Stimulated activated CD4-positive, alpha-beta T cell treated with anti-CD3 and anti-CD28 coated beads, TNF-alpha, amount 100 ng/mL, for 1 hour (primary cell): ENCODE measurements at places on chromosomes 4 and X.

- DNase-seq = no peak
Observed at GRCh38 chrX:14777525-14777924, 95.3 kb downstream of the FANCB start.

- peak; percentile 37 for DNase-seq
Observed at GRCh38 chrX:123833387-123833786, 26.5 kb upstream of the XIAP start.

GRCh38 chr4:26962720-26963119, 102.1 kb downstream of the STIM2 start:
- DNase-seq = no peak

DNA sequence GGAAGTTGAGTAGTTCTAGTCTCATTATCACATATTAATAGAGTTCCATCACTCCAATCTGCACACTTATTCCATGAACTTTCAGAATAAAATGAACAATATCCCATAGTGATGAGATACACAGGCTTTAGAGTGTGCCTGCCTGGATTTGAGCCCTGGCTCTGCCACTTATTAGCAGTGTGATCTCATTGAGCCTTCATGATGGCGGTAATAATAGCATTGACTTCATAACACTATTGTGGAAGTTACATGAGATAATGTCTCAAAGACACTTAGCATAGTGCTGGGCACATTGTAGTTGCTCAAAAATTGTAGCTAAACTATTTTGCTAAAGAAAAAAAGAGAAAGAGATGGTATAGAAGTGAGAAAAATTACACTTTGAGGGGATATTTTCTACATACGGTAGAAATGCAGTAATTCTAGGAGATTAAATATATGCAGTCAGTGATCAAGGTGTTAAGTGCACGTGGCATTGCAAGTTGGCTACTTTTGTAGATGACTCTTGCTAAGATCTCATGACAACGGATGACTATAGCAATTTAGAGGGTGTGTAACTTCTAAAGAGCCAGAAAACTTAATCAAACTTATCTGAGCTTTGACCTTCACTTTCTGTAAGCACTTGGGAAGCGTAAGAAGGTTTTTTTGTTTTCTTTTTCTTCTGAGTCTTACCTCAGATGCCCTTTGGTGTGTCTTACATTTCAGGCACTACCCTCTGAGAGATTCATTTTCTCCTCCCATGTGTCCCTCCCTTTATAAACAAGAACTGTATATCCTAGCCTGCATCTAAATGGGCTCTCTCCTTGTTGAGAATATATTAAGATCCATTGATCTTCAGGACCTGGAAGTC, 380.6 kb upstream of the NR3C2 start:
- no peak for DNase-seq

- DNase-seq = no peak
Observed at GRCh38 chrX:21959362-21960051, 19.0 kb downstream of the SMS start.

GRCh38 chrX:25020905-25021449, 5.2 kb upstream of the ARX start:
- DNase-seq = no peak

DNA sequence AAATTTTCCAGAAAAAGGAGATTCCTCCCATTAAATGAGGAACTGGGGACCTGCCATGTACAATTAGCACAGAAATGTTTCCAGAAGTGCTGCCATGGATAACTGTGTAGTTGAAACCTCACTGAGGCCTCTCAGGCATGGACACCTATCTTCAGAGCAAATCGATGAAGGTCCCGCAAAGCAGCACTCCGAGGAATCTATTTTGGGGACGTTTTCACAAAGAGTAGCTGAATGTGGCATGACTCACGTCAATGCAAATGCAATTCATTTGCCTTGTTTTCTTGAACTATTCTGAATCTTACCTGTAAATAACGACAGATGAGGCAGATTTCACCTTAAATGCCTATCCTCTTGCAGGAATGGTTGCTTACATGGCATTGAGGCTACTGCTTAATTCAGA, 87.1 kb upstream of the STS start:
- DNase-seq = no peak

DNA sequence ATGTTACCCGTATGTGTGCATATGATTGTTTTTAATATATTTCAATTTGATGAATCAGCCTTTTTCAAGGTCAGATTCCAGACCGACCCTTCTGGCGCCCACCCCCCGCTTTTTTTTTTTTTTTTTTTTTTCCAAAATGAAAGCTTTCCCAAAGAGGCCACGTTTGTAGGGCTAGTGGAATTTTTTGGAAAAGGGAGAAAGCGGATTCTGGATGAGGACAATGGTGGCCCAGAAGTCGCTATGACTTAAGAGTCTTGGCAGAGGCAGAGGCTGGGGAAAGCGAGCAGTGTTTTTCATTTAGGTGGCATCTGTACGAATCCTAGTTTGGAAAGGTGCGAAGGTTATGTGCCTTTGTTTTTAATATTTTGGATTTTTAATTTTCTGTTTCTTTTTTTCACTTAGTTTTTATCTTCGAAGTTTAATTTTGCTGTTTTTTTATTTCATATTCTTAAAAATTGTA, 14.6 kb downstream of the NDUFB11 start:
- no peak for DNase-seq

DNA sequence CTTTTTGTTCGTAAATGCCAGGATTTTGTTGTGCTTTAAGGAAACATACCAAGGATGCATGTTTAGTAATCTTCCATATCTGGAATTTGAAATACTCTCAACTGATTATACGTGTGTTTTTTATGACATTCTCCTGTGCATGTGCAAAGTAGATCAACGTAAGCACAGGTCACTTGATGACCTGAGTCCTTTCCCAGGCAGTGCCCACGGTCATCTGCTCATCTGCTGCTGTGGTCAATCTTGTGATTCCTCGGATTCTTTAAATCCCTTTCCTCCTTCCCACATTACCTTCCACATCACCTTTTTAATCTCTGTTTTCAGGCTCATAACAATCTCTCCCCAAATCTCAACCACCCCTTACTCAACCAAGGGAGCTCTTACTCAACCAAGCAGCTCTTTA, 104.1 kb downstream of the RASL11B start:
- DNase-seq = no peak

DNA sequence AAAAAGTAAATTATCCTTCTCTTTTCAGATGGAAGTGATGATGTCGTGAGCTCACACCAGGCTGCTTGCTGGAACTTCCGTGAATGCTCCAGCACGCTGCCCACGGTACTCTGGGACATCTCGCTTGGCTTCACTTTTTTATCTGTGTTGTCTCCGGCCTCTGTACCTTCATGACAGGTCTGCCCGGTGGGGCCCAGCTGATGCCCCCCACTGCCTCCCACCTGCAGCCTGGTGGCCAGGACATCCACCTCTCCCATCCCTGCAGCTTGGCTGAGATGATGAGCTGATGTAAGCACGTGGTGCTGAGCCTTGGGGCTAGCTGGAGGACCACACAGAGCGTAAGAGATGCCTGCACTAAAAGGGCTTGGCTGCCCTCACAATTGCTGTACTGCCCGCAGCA, 59.0 kb upstream of the HELT start:
- DNase-seq = no peak

GRCh38 chr4:61274286-61274685, 74.2 kb downstream of the ADGRL3 start:
- no peak for DNase-seq

DNA sequence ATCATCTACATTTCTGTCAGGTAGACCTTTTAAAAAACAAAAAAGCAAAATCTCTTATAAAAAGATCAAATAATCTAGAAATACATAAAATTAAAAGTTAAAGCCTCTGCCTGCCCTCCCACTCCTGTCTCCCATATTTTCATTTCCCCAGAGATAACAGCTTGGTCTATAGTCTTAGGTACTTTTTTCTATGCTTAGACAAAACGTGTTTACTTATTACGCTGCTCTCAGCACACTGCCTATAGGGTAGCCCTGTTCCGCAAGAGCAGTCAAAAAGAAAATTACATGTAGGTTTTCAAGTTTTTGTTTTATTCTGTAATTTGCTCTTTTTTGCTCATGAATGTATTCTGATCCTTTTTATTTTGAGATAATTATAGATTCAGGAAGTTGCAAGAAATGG, 73.3 kb downstream of the TAF1 start:
- no peak for DNase-seq

GRCh38 chr4:11439836-11440235, 11.1 kb upstream of the HS3ST1 start:
- DNase-seq = no peak

- no peak for DNase-seq
Observed at GRCh38 chrX:101787934-101788333, 128.3 kb upstream of the ARMCX2 start.

GRCh38 chrX:53713987-53714579, 27.6 kb upstream of the HUWE1 start:
- DNase-seq = no peak

- DNase-seq = no peak
Observed at GRCh38 chrX:82945332-82945731, 562.8 kb upstream of the POU3F4 start.

DNA sequence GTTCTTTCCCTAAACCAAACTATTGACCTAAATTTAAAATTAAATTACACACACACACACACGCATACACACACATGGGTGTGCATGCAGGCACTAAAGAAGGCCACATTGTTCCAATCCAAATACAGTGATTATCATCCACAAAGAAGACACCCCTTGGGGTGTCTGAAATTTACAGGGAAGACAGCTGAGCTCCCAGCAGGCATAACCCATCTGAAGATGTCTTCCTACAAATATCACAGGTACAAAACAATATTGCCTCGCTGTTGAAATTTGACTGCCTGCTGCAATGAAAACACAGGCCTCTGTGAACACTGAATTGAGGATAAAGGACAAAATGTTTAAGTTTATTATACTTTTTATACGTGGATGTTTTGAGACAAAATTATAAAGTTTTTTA, 50.2 kb upstream of the SLC7A11 start:
- DNase-seq = no peak

DNA sequence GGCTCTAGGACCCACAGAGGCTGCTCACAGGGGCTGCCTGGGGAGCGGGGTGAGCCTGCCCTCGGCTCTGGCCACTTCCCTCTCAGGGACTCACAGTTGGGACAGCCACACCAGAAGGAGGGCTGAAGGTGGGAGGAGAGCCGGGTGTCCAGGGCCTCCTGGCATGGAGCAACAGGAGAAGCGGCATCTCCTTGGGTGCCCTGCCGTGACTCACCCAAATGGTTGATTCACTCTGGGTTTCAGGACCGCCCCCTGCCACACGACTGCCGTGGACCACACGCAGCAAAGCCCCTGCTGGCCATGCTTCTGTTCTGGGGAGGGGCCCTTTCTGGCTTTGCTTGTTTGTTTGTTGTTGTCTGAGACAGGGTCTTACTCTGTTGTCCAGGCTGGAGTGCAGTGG, 86.0 kb upstream of the AFAP1 start:
- DNase-seq = no peak

DNA sequence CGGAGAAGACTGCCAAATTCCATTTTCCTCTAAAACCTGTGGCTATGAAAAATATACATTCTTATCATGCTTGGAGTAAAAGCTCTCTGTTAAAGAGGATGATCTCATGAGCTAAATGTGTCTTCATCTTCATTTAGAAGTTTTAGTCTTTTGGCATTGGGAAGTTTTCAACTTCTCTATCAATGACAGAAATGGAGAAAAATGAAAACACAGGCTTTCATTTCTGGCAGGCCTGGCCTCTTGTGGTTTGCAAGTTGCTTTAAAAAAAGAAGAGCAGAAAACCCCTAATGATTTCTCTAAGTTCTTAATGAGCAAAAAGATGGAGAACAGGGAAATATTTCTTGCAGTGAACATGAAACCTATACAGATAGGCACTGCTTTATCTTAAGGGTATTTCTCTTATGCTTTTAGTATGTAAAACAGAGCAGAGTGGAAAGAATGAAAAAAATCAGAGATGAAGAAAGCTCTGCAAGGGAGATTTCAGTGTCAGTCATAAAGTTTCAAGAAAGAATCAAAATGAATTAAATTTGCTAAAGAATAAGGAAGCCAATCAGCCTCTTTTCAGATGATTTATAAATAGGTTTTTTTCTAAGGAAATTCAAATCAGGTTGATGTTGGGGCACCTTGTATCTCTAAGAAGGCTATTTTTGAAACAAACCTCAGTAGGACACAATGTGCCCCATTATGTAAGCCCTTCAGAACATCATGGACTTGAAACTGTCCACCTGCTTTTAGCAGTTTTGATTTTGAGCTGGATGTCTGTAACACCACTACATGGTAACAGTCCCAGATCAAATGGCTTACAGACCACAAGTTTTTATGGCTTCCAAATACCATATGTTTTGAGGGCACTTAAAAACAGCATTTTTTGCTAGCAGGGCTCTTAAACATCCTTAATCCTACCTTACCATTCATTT, 225.0 kb downstream of the GRIA3 start:
- no peak for DNase-seq

DNA sequence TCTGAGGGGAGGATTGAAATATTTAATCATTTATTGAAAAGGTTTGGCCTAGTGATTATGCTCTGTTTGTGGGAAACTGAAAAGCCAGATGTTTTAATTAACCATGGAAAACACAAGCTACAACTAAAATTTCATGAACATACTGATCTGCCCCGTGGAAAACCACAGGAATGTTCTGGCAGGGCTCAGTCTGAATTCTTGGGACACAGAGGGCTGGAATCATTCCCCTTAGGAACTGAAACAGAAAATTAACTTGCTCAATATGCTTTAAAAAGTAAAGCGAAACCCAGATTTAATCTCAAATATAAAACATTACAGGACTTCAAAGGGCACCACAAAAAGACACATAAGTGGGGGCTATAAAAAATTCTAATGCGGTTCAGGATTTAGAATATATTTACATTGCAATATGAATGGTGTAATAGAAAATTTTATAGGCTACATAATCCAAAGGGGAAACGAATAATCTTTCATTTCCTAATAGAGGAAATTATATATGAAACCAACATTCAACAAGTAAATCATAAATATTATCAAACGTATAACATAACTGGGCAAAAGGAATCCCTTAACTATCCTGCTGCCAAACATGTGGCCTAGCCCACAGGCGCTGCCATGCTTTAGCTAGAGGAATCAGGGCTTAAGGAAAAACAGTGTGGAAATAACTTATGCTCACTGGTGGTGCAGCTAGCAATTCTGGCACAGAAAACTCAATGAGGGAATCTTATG, 70.9 kb downstream of the APBB2 start:
- DNase-seq = no peak

DNA sequence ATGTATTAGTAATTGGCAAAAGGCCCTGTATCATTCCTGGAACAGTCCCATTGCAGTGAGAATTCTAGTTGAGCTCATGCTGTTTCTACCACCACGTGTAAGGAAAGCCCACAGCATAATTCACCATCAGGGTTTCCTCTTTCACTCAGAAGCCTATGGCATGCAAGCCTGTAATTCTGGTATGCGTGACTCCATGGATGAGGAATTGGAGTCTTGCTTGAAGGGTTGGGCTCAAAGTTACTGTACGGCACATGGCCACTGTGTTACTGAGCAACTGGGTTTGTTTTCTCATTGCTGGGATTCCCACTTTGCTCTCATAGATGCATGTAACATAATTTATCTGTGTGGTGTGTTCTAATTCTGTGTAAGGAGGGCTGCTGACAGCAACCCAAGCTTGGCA, 132.3 kb upstream of the NR3C2 start:
- DNase-seq = no peak

DNA sequence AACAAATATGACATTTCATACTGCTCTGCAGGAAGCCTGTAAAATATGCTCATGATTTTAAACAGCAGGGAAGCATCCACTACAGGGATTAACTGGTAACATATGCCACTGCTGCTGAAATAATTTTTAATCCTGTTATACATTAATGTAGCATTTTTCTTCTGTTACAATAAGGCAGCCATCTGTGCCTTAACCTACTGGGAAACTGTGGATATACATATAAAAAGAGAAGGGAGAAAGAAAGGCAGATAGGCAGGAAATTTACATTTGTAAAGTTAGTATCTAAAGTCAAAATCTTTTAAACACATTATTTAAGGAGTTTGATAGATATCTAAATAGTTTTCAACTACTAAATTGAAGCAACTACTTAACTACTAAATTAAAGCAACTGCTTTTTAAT, 514.6 kb upstream of the KLHL4 start:
- DNase-seq = no peak
